HS-27A (cell line): ENCODE measurements at places on chromosomes 7 and 10.

DNA sequence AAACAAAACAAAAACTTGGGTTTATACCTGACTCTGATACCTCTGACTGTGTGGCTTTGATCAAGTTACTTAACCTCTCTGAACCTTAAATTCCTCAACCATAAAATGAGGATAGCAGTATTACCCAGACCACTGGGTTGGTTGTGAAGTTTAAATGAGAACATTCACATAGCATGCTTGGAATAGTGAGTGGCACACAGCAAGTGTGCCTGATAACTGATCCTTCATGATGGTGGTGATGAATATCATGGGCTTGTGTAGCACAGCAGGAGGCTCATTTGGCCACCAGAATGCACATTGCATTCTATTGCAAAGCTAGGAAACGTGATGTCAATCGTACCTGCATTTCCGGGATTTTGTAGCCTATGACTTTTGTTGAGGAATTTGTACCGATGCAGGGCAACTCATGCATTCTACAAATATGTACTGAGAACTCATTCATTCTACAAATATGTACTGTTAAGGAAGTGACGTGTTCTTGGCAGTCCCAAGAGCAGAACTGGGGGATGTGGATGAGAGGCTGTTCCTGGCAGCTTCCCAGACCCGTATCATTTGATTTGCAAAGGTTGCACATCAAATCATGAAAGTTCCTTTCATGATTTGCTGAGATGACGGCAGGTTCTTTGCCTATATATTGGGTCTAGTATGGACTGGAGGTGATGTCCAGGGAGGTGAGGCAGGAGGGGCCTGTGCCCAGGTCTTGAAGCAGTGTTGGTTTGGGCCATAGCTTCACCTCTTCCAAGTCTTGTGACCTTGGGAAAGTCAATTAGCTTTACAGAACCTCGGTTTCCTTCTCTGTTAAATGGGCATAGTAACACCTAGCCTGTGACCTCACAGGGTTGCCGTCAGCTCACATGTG, 94.6 kb upstream of the SMNDC1 start:
- DNase-seq: peak; percentile 90

GRCh38 chr7:101586906-101587677, 42.0 kb downstream of the MYL10 start:
- no peak for DNase-seq

GRCh38 chr10:18449611-18450026, 201.8 kb downstream of the NSUN6 start:
- no peak for DNase-seq

DNA sequence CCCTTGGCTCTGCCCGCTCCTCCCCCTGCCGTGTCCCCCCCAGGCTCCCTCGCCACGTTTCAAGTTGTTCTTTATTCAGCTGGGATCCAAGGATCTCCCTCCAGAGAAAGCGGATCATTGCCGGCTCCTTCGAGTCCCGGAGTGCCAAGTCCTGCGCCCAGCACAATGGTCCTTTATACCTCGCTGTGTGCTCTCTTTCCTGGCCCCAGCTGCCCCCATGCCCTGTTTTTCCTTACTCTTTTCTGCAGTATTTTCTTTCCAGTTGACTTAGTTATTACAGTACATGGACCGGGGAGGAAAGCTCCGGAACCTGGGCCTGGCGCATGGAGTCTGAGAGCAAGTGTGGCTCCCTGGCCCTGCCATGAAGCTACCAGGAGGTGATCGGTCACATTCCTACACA, 88.1 kb upstream of the KMT2C start:
- DNase-seq: no peak

DNA sequence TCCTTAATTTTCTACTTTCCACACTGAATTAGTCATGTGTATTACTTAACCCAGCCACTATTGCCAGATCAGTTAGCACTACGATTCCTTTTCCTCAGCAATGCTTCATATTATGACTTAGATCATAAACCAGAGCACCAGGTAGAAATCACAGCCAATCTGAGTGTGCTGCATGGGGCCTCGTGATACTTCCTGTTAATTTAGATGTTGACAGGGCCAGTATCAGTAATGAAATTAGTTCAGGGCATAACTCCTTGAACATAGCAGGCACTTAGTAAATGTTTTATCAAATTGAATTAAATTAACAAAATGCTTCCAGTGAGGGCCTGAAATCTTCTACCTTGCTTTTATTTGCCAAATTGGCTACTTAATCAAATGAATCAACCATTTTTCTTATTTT, 169.3 kb upstream of the LRGUK start:
- DNase-seq: no peak

GRCh38 chr10:14276210-14276609, 54.5 kb downstream of the FRMD4A start:
- no peak for DNase-seq

- DNase-seq: no peak
These were observed 39.1 kb downstream of the LRRTM3 start for GRCh38 chr10:66964946-66965345.

- DNase-seq: no peak
These were observed 37.7 kb upstream of the IKZF1 start for GRCh38 chr7:50266635-50267386.

- DNase-seq: no peak
These were observed 38.5 kb upstream of the LRRC17 start for GRCh38 chr7:102874166-102874829.

GRCh38 chr7:90958647-90959046, 305.6 kb upstream of the FZD1 start:
- no peak for DNase-seq

DNA sequence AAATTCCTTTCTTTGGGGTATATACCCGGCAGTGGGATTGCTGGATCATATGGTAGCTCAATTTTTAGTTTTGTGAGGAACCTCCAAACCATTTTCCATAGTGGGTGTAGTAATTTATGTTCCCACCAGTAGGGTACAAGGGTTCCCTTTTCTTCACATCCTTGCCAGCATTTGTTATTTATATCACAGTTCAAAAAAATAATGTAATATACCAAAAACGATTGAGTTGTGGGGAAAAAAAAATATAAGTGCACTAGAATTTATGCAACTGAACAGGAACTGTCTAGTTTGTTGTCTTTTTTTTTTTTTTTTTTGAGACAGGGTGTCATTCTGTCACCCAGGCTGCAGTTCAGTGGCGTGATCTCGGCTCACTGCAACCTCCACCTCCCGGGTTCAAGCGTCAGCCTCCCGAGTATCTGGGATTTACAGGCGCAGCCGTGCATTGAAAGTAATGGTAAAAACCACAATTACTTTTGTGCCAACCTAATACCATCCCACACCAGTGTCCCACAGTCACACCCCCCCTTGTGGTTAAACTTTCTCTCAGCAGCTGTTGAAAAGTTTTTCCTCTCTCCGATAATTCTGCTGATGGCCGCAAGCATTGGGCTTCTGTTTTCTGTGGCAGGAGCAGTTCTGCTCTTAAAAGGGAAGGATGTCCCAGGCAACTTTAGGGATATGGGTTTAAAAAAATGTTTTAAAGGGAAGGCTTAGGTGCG, 6.8 kb upstream of the LAT2 start:
- DNase-seq: no peak

DNA sequence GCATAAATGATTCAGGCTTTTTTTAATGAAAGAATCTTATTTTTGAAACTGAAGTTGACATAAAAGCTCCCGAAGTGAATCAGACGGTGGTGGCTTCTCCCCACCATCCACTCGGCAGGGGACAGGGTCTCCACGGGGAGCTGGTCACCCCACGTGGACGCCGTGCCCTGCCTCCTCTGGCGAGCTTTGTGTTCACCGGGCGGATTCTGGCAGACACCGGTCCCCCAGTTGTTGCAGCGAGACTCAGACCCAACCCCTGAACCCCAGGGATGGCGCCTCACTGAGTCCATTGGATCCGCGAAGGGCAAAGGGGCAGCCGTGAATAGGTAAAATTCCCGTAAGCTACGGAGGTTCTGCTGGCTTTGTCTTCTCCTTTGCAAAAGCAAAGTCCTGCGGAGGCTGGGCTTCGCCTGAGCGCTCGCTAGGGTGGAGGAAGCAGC, 38.4 kb downstream of the PTPRN2 start:
- DNase-seq: no peak

DNA sequence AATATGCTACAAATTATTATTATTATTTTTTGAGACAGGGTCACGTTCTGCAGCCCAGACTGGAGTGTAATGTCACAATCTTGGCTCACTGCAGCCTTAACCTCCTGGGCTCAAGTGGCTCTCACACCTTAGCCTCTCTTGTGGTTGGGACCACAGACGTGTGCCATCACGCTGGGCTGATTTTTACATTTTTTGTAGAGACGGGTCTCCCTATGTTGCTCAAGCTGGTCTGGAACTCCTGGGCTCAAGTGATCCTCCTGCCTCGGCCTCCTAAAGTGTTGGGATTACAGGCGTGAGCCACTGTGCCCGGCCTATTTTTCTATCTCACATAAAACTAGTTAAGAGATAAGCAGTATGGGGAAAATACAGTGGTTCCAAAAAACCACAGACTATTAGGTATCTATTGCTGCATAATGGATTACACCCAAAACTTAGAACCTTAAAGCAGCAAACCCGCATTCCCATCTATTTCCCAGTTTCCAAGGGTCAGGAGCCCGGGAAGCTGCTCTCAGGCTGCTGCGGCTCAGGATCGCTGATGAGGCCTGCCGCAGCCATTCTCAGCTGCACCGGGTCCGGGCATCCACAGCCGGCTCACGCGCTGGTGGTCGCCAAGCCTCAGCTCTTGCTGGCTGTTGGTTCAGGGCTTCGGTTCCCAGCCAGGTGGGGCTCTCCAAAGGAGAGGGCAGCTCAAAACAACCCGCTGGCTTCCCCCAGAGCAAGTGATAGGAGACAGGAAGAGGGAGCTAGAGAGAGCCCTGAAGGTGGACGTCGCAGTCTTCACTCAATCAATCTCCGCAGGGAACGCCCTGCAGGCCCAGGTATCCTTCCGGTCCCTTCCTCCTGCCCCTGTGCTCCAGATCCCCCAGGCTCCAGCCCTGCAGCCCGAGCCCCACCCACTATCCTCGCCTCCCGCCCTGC, 128.2 kb downstream of the UBE2H start:
- DNase-seq: no peak
